ENCODE measurements at places on chromosomes 12 and 14. TPM values are rescaled to one million over a fixed set of nuclear protein-coding genes. Genes with fewer than 3 reads are reported as not detected.

- no peak overlapping the region for H3K27ac ChIP-seq
- H3K36me3 ChIP-seq: peaks cover 33% of the 10 kb centered on the region
- H3K27me3 ChIP-seq: no peaks in the 10 kb centered on the region
- no peaks in the 10 kb centered on the region for H3K4me1 ChIP-seq
- no peak for DNase-seq
- no peak overlapping the region for H3K4me3 ChIP-seq
Measured at GRCh38 chr12:107522692-107523477, 162.7 kb upstream of the PWP1 start.

DNA sequence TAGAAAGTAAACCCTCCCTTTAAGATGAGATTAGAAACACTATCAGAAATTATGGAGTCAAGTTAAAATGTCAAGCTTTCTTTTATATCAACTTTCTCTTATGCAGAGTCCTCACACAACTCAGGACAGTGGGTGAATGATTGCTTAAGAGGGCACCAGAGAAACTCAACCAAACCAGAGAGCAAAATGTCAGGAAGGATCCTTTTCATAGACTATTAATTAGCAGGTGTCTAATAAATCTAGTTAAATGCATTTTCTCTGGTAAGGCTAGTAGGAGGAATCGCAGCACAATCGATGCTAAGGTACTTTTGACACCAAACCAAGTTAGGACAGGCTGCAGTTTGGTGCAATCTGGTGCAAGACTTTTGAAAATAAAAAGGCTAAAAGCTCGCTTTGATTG lies 614.7 kb upstream of the FOXG1 start:
- H3K27me3 ChIP-seq: no peaks in the 10 kb centered on the region
- H3K27ac ChIP-seq: no peak overlapping the region
- H3K4me3 ChIP-seq: no peak overlapping the region

DNA sequence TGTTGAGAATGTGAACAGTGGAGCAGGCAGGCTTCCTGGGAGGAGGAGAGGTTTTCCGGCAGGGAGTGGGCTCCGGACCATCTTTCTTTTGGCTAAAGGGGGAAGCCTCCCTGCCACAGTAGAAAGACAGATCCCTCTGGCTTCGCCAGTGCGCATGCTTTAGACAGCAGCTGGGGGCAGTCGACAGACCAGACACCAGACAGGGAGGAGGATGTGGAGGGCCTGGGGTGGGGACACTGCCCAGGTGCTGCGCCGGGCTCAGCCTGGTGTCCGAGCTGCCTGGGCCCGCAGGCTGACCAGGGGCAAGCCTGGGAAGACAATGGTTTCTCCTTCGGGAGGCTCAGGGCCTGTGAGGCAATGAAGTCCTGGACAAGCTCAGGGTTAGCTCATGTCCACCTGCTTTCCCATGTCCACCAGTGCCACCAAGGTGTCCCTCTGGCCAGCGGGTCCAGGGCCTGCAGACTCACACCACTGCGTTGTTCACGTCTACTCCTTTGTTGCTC lies 67.3 kb downstream of the PRIMA1 start:
- H3K27me3 ChIP-seq: no peaks in the 10 kb centered on the region
- H3K36me3 ChIP-seq: no peaks in the 10 kb centered on the region
- H3K4me1 ChIP-seq: no peaks in the 10 kb centered on the region
- no peak overlapping the region for H3K27ac ChIP-seq

DNA sequence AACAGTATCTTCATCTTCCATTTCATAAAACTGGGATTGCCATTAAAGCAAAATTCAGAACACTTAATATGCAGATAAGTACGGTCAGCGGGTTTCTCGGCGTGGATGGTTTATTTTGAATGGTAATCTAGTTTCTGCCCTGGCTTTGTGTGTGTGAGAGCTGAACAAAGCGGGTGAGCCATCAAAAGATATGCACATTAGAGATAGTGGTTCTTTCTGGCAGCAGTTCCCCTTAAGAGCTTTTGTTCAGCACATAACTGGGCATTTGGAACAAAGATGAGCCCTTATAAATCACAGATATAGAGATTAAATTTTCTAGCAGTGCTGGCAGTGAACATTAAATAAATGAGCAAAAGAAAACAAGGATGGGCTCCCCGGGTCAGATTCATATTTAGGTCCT lies 207.5 kb downstream of the CALM1 start:
- H3K4me1 ChIP-seq: no peaks in the 10 kb centered on the region
- H3K36me3 ChIP-seq: no peaks in the 10 kb centered on the region
- peaks cover 5% of the 10 kb centered on the region for H3K27me3 ChIP-seq
- H3K4me3 ChIP-seq: no peak overlapping the region
- no peak overlapping the region for H3K27ac ChIP-seq

GRCh38 chr14:61530296-61530695 lies 165.0 kb upstream of the HIF1A start:
- no peaks in the 10 kb centered on the region for H3K27me3 ChIP-seq

DNA sequence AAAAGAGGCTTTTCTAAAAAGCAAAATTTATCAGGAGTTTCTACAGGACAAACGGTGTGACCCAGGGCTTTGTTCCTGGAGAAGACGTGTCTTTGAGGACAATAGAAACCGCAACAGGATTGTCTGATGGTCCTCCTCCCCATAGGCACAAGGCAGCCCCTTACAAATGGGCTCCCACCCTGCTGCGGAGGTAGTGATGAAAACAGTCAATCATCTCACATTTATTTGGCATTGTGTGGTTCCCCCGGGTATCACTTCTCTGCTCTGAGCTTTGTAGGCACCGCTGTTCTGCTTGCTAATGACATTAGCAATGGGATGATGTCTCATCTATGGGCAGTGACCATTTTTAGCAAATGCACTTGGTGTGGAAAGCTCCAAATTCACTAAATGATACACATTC lies 155.5 kb upstream of the TMPO start:
- no peaks in the 10 kb centered on the region for H3K4me1 ChIP-seq
- no peaks in the 10 kb centered on the region for H3K36me3 ChIP-seq
- no peak overlapping the region for H3K4me3 ChIP-seq
- H3K27me3 ChIP-seq: peaks cover 17% of the 10 kb centered on the region
- H3K27ac ChIP-seq: no peak overlapping the region

- H3K4me3 ChIP-seq: no peak overlapping the region
- H3K4me1 ChIP-seq: peaks cover 56% of the 10 kb centered on the region
- H3K27me3 ChIP-seq: no peaks in the 10 kb centered on the region
- H3K36me3 ChIP-seq: peaks cover 12% of the 10 kb centered on the region
- DNase-seq: no peak
Measured at GRCh38 chr12:92075425-92075914, 70.2 kb downstream of the BTG1 start.

GRCh38 chr14:72525087-72525915 lies 368.6 kb downstream of the DPF3 start:
- H3K4me1 ChIP-seq: peaks cover 34% of the 10 kb centered on the region
- no peaks in the 10 kb centered on the region for H3K27me3 ChIP-seq
- no peaks in the 10 kb centered on the region for H3K36me3 ChIP-seq
- no peak overlapping the region for H3K27ac ChIP-seq
- DNase-seq: no peak

GRCh38 chr14:65566820-65567522 lies 154.4 kb downstream of the FUT8 start:
- H3K27me3 ChIP-seq: no peaks in the 10 kb centered on the region
- peaks cover 34% of the 10 kb centered on the region for H3K36me3 ChIP-seq
- H3K4me3 ChIP-seq: no peak overlapping the region
- peak overlapping the region; percentile 77 for H3K27ac ChIP-seq

DNA sequence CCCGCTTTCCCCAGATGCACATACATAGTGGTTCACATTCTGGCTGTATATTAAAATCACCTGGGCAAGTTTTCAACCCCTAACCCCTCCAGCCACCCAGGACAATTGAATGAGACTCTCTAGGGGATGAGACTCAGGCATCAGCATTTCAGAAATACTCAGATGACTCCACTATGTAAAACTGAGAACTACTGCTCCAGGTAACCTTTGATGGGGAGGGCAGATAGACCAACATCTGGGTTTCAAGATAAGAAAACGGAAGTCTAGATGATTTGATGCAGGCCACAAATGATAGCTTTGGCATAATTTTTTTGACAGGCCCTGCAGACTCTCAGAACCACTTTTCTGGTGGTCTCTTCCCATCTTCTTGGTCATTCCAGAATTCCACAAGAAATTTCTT lies 341.1 kb downstream of the EMP1 start:
- H3K4me1 ChIP-seq: peaks cover 3% of the 10 kb centered on the region
- DNase-seq: no peak
- no peak overlapping the region for H3K27ac ChIP-seq
- H3K4me3 ChIP-seq: no peak overlapping the region
- H3K27me3 ChIP-seq: peaks cover 12% of the 10 kb centered on the region
- H3K36me3 ChIP-seq: no peaks in the 10 kb centered on the region

DNA sequence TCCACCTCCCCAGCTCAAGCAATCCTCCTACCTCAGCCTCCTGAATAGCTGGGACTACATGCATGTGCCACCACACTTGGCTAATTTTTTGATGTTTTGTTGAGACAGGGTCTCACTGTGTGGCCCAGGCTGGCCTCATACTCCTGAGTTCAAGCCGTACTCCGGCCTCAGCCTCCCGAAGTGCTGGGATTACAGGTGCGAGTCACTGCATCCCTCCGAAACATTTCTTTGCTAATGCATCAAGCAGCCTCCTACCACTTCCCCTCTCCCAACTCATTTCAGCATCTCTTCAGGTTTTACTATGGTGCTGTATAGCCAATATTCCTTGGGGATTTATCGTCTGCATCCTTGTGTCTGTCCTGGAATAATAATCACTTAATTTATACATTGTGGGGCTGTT lies 2.3 kb upstream of the SLC22A17 start:
- no peak overlapping the region for H3K27ac ChIP-seq
- no peak for DNase-seq
- no peak overlapping the region for H3K4me3 ChIP-seq
- peaks cover 5% of the 10 kb centered on the region for H3K4me1 ChIP-seq
- H3K36me3 ChIP-seq: peaks cover 2% of the 10 kb centered on the region
- H3K27me3 ChIP-seq: peaks cover 30% of the 10 kb centered on the region

DNA sequence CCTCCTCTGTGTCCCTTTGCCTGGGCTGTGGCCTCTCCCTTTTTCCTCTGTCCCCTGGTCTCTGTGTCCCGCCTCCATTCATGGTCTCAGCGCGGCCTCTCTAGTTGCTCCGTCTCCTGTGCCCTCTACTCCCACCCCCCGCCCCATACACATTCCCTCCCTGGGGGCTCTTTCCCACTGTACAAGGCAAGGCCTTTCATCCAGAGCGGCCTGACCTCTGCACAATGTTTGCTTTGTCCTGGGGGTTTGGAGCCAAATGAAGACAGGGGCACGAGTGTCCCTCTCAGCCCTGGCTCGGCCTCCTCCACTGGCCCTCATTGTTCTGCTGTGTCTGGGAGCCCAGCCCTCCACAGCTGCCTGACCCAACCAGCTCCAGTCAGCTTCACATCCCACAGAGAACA lies 678.6 kb downstream of the BCL11B start:
- H3K27ac ChIP-seq: no peak overlapping the region
- no peak overlapping the region for H3K4me3 ChIP-seq
- H3K27me3 ChIP-seq: no peaks in the 10 kb centered on the region
- peaks cover 7% of the 10 kb centered on the region for H3K36me3 ChIP-seq
- no peaks in the 10 kb centered on the region for H3K4me1 ChIP-seq

GRCh38 chr14:92314182-92314581 lies 8.8 kb upstream of the SLC24A4 start:
- no peaks in the 10 kb centered on the region for H3K4me1 ChIP-seq
- no peak overlapping the region for H3K4me3 ChIP-seq
- peaks cover 11% of the 10 kb centered on the region for H3K27me3 ChIP-seq

GRCh38 chr12:39538679-39539104 lies 80.9 kb downstream of the ABCD2 start:
- H3K27me3 ChIP-seq: no peaks in the 10 kb centered on the region
- no peak for DNase-seq
- no peaks in the 10 kb centered on the region for H3K4me1 ChIP-seq
- H3K36me3 ChIP-seq: peaks cover under 1% of the 10 kb centered on the region
- H3K27ac ChIP-seq: no peak overlapping the region

PMCH gene
- not detected for total RNA-seq

RD3L gene
- not detected for total RNA-seq

CLEC7A gene
- total RNA-seq: not detected

ARHGAP5 gene
- total RNA-seq: 41.6 TPM

COX8C gene
- not detected for total RNA-seq

CFAP54 gene
- 0.31 TPM for total RNA-seq

Data from activated CD4-positive, alpha-beta memory T cell treated with anti-CD3 and anti-CD28 coated beads for 36 hours (primary cell).